NCI-H187 treated with DMSO at 0.1 percent for 48 hours (cell line): ENCODE measurements at places on chromosomes 3 and 15.

- DNase-seq: no peak
Measured at GRCh38 chr3:154469585-154469984, 39.6 kb upstream of the GPR149 start.

GRCh38 chr3:100811779-100812507 lies 102.6 kb downstream of the TFG start:
- DNase-seq: no peak

DNA sequence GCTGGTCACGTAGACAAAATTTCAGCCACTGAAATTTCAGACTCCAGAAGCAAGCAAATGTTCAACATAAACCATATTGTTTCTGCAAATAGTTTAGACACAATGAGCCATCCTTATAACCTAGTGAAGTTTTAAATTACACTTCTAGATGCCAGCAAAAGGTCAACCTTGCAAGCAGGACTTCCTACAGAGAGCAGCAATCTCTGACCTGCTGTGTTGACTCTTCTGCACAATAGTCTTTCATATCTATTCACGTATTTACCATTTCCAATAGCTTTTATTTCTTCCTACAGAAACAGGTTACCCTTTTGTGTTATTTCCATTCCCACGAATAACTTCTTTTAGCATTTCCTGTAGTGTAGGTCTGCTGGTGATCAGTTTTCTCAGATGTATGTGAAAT lies 10.6 kb downstream of the LMLN start:
- DNase-seq: no peak

GRCh38 chr3:93907132-93907531 lies 66.6 kb downstream of the PROS1 start:
- DNase-seq: no peak
